ENCODE measurements at places on chromosomes 2 and 18. TPM values are rescaled to one million over a fixed set of nuclear protein-coding genes. Genes with fewer than 3 reads are reported as not detected.

NAT8 gene
- not detected for total RNA-seq

DNA sequence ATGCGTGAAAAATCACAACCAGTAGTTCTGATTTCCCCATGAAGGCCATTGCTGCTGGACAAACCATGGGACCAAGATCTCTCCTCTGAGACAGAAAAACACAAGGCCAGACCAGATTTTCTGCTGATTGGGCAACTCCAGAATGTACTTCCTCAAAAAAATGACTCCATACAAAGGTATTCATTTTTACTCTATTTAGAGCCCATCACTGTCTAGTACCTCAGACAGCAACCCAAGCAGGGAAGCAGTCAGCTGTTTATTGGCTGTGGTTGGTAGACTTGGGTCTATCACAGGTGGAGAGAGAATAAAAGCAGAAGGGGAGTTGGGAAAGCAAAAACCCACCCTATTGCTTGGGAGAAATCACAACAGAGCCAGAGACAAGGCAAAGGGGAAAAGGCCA lies 219.9 kb downstream of the PIK3C3 start:
- no peak for DNase-seq

- no peak for DNase-seq
These were observed 401.3 kb upstream of the PIK3C3 start for GRCh38 chr18:41553716-41554115.

DNA sequence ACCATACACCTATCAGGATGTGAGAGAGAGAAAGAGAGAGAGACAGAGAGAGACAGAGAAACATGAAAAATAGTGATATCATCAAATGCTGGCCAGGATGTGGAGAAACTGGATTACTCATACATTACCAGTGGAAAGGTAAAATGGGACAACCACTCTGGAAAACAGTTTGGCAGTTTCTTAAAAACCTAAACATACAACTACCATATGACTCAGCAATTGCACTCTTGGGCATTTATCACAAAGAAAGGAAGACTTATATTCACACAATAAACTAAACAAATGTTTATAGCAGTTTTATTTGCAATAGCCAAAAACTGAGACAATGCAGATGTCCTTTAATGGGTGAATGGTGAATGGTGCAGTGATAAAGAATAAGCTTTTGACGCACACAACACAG lies 29.1 kb downstream of the SLC4A3 start:
- DNase-seq = peak; percentile 92

NYAP2 gene
- not detected for total RNA-seq

SCYGR7 gene
- not detected for total RNA-seq

- DNase-seq = no peak
These were observed 1404.9 kb upstream of the SLC39A10 start for GRCh38 chr2:194252127-194252526.

- DNase-seq = peak; percentile 62
These were observed 205.1 kb downstream of the TNS1 start for GRCh38 chr2:217797661-217798069.

DNA sequence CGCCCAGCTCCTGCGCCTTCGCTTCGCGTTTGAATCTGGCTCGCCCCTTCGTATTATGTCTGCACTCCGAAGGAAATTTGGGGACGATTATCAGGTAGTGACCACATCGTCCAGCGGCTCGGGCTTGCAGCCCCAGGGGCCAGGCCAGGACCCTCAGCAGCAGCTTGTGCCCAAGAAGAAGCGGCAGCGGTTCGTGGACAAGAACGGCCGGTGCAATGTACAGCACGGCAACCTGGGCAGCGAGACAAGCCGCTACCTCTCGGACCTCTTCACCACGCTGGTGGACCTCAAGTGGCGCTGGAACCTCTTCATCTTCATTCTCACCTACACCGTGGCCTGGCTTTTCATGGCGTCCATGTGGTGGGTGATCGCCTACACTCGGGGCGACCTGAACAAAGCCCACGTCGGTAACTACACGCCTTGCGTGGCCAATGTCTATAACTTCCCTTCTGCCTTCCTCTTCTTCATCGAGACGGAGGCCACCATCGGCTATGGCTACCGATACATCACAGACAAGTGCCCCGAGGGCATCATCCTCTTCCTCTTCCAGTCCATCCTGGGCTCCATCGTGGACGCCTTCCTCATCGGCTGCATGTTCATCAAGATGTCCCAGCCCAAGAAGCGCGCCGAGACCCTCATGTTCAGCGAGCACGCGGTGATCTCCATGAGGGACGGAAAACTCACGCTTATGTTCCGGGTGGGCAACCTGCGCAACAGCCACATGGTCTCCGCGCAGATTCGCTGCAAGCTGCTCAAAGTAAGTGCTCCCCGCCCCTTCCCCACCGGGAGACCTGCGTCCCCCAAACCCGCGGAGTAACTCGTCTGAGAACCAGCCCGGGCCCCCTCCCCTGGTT lies 453 bp downstream of the KCNJ3 start:
- no peak for DNase-seq

GRCh38 chr2:102826904-102827303 lies 65.1 kb downstream of the TMEM182 start:
- DNase-seq = no peak

PROKR1 gene
- total RNA-seq = not detected

GRCh38 chr18:58529714-58530354 lies 99.1 kb downstream of the ALPK2 start:
- no peak for DNase-seq

- peak; percentile 69 for DNase-seq
These were observed 6.7 kb downstream of the CTDSP1 start for GRCh38 chr2:218406209-218406948.

DNA sequence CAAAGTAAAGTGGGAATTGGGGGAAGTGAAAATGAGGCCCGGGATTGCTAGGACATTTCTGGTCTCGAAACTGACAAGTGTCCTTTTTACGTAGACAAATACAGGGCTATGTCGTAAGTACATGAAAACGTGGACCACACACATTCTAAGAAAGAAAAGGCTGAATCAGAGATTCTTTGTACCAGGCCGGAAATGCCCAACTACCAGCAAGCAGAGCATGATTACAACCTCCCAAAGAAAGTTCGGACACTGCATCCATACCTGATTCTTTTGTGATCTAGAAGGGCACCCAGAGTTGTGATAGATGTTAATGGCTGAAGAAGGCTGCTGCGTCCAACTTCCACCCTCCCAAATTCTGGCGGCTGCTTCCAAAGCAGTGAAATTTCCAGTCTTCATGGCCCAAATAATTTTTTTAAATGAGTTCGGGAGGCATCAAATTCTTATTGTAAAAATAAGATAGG lies 1.7 kb downstream of the RBMS1 start:
- DNase-seq = no peak

DNA sequence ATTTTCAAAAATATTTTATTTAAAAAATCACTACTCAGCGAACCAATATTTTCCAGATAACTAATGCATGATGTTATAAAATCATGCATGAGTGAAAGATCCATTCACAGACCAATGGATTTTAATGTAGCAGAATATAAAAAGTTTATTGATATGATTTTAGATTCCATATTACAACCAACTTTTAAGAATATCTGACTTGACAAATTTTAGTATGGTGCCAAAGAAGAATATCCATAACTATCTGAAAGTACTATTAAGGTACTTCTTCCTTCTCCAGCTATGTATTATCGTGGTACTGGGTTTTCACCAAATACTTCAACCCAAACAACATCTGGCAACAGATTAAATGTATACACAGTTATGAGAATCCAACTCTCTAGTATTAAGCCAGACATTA lies 99.9 kb upstream of the NOSTRIN start:
- no peak for DNase-seq

GRCh38 chr2:123211181-123211580 lies 813.9 kb upstream of the CNTNAP5 start:
- no peak for DNase-seq
